HAP-1 (cell line): ENCODE measurements at places on chromosomes 3 and 15.

DNA sequence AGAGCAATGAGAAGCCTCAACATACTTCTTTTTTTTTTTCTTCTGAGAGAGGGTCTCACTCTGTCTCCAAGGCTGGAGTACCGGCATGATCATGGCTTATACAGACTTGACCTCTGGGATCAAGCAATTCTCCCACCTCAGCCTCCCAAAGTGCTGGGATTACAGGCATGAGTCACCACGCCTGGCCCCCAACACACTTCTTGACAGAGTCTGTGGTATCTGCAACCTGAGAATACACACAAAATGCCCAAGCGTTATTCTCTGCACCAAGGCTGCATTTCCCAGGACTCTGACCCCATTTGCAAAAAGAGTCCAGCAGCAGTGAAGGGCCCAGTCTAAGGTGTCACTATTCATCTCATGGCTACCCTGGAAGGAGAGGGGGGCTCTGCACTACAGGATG is 42.7 kb upstream of the BLM start:
- no peak for DNase-seq

GRCh38 chr15:96585484-96586386 is 255.2 kb downstream of the NR2F2 start:
- DNase-seq: no peak

- peak; percentile 46 for DNase-seq
These were observed 18.5 kb downstream of the FSTL1 start for GRCh38 chr3:120432150-120432860.

DNA sequence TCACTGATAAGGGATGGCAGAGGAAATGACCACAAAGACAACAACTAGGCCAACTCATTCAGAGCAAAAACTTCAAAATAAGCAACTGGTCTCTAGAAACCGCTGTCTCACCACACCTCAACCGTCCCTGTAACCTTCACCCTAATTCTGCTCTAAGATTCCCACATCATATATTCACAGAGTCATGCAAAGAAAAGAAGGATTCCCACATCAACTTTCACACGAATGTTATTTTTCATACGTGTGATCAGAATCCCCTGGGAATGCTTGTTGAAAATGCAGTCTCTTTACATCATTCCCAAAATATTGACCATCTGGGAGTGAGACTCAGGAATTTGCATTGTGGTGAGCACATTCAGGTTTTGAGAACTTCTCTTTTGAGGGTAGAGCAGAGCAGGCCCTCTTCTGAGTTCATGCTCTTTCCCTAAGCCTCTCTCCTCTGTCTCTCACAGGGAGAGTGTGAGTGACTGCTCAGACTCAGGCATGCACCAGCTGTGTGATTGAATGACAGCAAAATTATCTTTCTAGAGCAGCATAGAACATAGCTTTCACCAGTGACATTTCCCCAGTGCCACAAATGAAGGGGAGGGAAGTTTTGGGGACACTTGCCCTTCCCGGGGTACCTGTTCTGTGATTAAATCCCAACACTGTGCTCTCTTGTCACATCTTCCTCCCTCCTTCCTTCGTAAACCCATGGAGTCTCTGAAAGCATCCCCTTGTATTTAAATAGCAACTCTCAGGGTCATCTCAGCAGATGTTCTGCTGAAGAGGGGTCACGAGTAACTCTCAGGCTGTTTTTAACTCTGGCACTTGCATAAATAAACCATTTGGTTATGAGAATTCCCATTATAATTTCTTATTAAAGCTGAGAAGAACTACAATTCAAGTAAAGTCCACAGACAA is 170.9 kb downstream of the PLCL2 start:
- DNase-seq: no peak

- DNase-seq: no peak
These were observed 251.7 kb upstream of the ROBO2 start for GRCh38 chr3:76788206-76788605.

DNA sequence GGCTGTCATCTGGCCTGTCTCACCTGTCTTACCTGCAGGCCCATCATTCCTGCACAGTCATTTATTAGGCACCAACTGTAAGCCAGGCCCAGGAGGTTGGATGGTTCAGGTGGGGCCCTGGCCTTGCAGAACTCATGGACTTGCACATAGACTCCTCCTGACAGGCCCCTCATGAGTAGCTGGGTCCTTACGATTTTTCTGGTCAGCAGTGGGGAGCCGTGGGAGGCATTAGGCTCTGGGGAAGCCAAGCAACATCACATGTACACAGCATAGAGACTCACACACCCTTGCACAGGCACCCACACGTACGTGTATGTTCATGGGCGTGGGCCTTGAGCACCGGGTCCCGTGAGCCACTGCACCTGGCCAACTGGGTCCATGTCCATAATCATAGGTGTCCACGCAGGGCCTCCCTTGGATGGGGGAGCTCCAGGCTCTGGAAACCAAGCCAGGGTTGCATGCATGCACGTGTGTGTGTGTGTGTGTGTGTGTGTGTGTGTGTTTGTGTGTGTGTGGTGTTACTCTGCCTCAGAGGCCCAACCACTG is 20.3 kb downstream of the CISH start:
- DNase-seq: no peak

DNA sequence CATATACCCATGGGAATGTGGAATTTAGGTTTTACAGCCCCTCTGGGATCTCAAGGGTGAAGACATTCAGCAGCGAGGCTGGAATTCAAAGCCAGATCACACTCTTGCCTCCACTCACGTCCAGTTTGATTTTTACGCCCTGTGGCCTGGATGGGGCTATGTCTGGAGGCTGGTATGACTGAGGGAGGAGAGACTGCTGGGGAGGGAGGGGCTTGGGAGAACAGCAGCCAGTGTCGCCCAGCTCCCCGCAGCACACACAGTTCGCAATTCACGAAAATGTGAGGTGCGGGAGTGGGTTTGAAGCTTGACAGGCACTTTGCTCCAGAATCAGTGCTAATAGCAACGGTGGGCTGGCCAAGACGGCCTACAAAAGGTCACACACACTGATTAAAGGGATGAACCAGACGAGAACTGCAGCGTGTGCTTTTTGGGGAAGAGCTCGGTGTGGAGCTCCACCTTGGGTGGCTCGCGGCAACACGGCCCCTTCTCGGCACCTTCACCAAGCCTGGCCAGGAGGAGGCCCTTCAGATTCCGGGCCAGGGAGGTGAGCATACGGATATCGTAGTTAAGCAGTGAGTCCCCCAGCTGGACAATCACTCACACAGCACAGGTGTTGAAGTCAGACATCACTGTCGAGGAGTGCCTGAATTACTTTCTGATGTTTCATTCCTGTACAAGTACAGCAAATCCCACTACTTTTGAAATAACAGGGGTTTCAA is 16.4 kb downstream of the EHD4 start:
- no peak for DNase-seq
